Inflammatory macrophage (primary cell): ENCODE measurements at places on chromosomes 6 and 20.

DNA sequence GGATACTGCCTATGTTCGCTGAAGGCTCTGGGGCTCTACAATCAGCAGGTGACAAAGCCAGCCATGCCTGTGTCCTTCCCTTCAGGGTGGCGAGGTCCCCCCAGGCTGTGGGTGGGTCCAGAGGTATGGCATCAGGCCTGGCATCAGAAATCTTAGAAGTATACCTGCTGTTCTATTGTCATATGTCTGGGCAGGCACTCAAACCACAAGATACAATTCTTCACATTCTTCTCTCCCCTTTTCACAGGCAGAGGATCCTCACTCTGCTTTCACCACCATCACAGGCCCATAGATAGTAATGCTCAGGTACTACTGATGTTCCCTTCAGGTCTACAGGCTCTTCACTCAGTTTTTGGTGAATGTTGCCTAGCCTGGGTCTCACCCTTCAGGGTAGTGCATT is 1180.0 kb upstream of the CITED2 start:
- DNase-seq = no peak

GRCh38 chr6:168238159-168238909 is 81.2 kb downstream of the DACT2 start:
- no peak for DNase-seq

- no peak for DNase-seq
Measured at GRCh38 chr6:36754582-36755434, 57.2 kb downstream of the RAB44 start.

DNA sequence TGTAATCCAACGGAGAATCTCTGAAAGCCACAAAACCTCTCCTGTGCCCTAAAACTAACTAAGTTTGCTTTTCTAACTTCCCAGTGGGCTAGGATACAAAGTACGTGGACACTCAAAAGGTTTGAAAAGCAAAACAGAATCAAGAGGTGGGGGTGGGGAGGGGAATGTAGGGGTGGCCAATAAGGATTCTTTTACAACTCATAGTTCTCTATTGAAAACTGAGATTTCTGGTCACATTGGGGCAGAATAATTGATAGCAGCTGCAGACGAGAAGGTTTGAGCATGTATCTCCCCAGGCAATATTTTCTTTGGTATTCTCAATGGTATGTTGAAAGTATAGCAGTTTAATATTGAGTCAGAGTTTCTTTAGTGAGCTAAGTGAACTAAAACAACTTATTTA is 376.7 kb upstream of the CITED2 start:
- DNase-seq = no peak
